NB4 (cell line): ENCODE measurements at places on chromosomes 3 and 15.

DNA sequence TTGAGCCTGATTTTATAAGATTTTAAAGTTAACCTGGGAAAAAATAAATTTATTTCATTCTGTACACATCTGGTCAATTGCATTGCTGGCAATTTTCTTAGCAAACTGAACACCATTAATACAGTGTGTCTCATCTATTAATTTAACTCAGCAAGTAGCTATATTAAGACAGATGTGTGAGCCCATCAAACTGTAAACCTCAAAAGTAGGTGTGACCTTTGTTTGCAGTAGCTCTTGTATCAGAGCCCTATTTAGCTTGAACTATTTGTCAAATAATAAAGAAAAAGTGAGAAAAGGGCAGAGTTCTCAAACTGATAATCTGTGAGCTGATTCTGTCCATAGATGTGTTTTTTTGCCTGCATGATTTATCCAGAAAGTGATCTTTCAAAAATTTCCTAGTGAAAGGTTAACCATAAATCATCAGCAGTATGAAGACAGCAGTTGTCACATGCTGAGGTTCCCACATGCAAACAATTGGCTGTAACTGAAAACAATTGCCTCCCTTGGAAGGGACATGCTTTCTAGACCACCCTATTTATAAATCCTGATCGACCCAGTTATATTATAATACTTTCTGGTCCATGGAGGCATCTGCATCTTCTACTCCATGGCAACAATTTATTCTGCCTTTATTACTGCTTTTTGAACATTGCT is 646.5 kb downstream of the NSUN3 start:
- no peak for DNase-seq

DNA sequence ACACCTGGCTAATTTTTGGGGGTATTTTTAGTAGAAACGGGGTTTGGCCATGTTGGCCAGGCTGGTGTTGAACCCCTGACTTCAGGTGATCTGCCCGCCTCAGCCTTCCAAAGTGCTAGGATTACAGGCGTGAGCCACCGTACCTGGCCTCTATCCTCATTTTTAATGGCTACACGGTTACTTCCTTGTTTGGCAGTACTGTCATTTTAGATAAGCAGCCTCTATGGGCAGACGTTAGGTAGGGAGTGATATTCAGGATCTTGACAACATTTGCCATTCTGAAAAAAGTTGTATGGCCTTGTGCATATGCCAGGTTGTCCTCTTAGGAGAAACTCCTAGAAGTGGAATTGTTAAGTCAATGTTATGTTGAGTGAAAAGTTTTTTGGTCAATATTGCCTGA is 141.7 kb downstream of the ITPR1 start:
- no peak for DNase-seq

GRCh38 chr3:139267300-139268246 is 76.2 kb upstream of the MRPS22 start:
- no peak for DNase-seq

- DNase-seq, result no peak
Measured at GRCh38 chr15:68551296-68551635, 27.5 kb upstream of the CORO2B start.

GRCh38 chr3:146705225-146705624 is 100.1 kb upstream of the PLSCR5 start:
- DNase-seq, result no peak

DNA sequence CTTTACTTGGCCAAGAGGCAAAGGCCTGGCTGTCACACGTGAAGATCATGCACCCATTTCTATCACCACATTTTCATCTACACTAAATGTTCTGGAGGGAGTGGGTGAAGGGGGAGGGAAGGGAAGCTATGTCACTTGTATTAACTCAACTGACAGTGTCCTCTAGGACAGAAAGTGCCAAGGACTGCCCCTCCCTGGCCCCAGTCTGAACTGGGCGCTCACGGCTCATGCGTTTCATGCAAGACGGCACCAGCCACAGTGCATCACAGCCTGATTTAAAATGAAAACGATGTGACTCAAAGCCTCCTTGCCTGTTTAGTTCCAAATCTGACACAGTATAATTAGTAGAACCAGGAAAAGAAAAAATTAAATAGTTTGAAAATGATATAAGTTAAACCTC is 20.8 kb upstream of the RAD18 start:
- no peak for DNase-seq

GRCh38 chr15:39700375-39700700 is 82.3 kb downstream of the FSIP1 start:
- DNase-seq, result no peak

GRCh38 chr15:81941479-81941878 is 104.3 kb downstream of the MEX3B start:
- DNase-seq, result no peak

- peak; percentile 16 for DNase-seq
Measured at GRCh38 chr3:163785693-163786092, 1292.6 kb downstream of the SI start.

GRCh38 chr3:133547432-133548041 is 25.9 kb upstream of the CDV3 start:
- DNase-seq, result no peak

- DNase-seq, result peak; percentile 89
Measured at GRCh38 chr3:72270072-72270681, 485.2 kb upstream of the PROK2 start.

DNA sequence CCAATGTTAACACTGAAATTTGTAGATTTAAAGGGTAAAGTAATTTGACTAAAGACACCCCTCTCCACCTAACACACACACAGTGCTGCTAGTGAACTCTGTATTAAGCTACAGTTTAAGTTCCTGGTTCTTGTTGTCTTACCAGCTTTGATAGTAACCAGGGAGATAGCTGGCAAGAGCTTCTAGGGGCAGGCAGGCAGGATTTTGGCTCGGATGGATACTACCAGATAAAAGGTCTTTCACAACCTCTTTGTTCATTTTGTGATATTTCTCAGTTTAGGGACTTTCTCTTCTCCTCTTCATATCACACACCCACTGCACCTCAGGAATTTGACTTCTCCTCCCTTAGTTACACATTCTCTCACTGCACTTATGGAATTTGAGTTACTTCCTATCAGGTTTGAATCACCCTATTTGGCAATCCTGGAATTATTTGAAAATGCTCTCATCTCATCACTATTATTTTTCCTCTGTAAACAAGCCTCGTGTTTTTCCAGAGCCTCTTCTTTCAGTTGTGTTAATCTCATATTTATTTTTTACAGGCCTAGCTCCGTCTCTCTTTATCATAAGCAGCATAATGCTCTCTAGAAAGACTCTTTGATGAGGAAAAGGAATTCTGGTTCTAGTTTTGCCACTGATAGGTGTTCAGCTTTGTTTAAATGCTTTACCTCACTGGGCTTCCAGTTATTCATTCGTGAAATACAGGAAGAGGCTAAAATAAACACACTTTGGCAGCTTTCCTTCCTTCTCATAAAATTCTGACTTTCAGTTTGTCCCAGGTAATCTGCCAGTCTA is 23.0 kb upstream of the CLDN1 start:
- no peak for DNase-seq

GRCh38 chr3:45055411-45056143 is 29.5 kb downstream of the CLEC3B start:
- DNase-seq, result peak; percentile 80

DNA sequence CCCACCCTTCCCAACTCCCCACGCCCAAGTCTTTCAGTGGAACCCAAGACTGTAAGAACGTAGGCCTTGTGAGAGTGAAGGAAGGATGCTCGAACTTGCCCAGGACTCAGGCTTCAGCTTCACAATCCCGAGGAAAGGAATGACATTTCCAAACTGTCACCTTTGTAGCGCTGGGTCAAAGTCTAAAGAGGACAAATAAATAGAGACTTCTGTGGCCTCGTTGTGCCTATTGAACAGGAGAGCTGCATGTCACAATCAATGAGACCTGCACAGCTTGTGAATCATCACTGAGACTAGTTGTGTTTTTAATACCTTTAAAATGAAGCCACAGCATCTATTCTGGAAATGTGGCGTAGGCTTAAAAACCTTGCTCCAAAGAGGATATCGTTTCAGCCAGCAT is 222.8 kb upstream of the ST8SIA2 start:
- no peak for DNase-seq

DNA sequence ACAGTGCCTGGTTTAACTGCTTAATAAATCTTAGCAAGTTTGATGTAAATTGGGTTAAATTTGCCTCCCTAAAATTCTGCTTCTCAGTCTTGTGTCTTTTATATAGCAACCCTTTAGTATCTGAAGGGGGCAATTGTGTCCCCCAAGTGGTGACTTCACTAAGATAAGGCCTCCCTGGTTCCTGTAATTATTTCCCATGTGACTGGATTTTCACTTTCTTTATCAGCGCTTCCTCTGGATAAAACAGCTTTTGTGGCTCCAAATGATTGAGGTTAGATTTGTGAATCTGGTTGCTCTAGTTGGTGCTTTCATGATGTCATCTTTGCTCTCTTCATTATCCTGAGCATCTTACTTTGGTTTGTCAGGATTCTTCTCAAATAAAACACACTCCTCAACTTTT is 334.3 kb upstream of the CTDSPL start:
- no peak for DNase-seq

GRCh38 chr3:19644405-19644804 is 289.6 kb downstream of the EFHB start:
- DNase-seq, result peak; percentile 32

DNA sequence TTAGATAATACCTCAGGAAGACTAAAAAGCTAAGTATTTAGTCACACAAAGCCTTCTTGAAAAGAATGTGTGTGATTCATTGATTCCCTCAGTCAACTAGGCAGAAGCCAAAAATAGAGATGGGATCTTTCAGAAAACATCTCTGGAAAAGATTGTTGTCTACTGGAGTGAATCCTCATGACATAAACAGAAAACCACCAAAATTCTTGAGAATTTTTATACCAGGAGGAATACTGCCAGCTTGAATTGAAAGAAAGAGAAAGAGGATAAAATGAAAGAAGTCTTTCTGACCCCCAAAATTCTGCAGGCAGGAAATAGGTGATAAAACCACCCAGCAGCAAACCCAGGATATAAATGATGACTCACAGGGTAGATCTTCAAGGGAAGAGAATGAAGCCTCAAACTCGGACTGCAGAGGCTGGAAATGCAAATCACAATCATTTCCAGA is 363.1 kb upstream of the PLSCR5 start:
- DNase-seq, result no peak

DNA sequence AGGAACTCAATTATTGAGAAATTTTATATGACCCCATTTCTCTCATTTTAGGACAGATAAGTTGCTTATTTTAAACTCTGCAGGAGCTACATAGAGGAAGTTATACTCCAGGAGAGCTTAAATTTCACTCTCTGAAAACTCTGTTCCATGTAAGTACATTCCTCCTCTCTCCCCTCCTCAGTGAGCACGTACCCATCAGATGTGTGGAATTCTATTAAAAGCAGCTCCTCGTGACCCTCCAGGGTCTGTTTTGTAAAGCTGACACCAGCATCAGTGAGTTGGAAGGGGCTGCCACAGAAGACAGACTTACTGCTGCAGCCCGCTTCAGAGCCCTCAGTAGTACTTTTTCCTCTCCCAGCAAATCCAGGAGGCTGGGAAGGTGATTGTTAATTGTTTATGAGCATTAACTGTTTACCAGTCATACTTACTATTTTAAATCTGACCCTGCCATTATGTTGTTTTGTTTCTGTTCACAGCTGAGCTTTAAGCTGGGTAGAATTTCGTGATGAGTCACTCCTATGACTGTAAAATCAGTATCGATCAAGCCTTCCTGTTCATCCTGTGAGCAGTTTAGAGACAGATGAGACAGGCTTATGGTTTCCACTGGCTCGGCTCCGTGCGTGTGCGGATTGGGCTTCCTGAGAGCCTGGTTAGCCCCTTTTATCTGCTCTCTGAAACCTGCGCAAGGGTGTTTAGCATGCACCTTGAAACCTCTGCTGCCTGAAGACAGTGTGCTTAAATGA is 20.4 kb downstream of the IGF1R start:
- no peak for DNase-seq

DNA sequence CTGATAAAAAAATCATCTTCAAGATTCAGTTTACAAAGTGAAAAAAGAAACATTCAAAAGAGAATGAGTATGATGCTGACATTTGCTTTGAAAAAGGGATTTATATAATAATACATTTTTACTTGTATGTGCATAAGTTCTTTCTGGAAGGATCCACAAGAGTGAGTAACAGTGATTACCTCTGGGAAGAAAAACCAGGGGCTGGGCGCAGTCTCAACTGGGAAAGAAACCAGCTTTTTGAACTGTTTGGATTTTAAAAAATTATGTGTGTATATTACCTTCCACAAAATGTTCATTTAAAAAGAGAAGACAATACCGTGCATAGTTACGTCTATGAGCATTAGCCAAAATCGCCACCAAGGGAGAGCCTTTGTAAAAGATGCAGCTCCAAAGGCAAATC is 1.3 kb downstream of the CLEC3B start:
- no peak for DNase-seq

DNA sequence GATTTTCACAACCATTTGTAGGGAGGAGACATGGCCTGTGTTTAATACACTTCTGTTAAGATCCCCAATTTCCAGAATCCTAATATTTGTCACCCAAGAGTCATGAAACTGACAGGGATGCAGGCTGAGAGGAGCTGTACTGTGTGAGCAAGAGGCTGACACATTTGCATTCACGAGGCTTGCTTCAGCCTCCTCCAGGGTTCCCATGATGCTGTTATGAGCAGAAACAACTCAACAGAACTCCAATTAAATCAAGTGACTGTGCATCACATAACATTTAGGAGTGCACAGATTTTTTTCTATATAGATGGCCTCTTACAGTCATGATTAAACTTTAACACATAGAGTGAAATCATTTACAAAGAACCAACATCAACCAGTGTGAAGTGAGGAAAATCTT is 292.3 kb upstream of the STT3B start:
- no peak for DNase-seq

- DNase-seq, result peak; percentile 71
Measured at GRCh38 chr3:170344971-170345370, 12.5 kb upstream of the SKIL start.

GRCh38 chr15:74954515-74954914 is 2.1 kb downstream of the RPP25 start:
- DNase-seq, result no peak

GRCh38 chr3:107760144-107760543 is 237.4 kb downstream of the BBX start:
- no peak for DNase-seq

DNA sequence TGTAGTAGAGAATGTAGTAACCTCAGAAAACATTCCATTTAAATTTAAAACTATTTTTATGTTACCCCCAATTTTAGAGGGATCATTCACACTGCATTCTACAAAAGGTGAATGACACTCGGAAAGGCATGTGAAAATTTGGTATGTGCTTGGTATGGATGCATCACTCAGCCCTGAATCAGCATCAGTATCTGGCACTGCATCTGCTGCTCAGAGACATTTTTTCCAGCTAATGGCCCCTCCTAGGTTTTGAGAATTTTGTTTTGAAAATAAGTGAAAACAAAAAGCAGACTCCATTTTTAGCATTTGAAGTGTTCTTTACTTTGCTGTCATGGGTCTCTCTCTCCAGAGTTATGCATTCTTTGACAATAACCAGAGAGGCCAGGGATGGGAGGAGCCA is 15.6 kb upstream of the WWTR1 start:
- DNase-seq, result no peak

- no peak for DNase-seq
Measured at GRCh38 chr15:60399931-60400330, 2.1 kb upstream of the ANXA2 start.

- no peak for DNase-seq
Measured at GRCh38 chr15:88344786-88345185, 88.2 kb upstream of the NTRK3 start.
